ENCODE measurements at places on chromosomes 5 and 9.

- no peak for DNase-seq
These were observed 64.4 kb downstream of the SUSD1 start for GRCh38 chr9:112110777-112111113.

GRCh38 chr9:13446286-13446937 lies 166.9 kb upstream of the MPDZ start:
- DNase-seq = no peak

- no peak for DNase-seq
These were observed 266.3 kb downstream of the PSAT1 start for GRCh38 chr9:78563269-78563668.

GRCh38 chr5:147381555-147381954 lies 128.3 kb downstream of the DPYSL3 start:
- no peak for DNase-seq

DNA sequence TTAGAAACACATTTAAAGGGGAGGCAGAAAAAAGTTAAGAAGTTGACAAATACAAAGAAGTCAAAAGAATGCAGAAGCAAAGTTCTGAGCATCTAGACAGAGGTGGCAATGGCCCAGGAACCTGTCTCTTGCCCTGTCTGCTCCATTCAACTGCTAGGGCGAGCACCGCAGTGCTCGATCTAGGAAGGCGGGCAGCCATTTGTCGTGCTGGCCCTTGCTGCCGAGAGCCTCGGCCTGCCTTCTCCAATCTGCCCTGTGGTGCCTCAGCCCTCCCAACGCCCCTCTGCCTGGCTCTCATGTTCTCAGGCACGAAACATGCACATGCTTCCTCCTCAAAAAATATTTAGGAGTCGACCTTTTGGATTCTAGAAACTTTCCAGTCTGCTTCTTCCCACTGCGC lies 42.2 kb downstream of the DDX31 start:
- no peak for DNase-seq

- DNase-seq = no peak
These were observed 16.7 kb upstream of the TERT start for GRCh38 chr5:1311439-1312055.

GRCh38 chr9:99690573-99690972 lies 131.1 kb upstream of the NR4A3 start:
- DNase-seq = no peak

DNA sequence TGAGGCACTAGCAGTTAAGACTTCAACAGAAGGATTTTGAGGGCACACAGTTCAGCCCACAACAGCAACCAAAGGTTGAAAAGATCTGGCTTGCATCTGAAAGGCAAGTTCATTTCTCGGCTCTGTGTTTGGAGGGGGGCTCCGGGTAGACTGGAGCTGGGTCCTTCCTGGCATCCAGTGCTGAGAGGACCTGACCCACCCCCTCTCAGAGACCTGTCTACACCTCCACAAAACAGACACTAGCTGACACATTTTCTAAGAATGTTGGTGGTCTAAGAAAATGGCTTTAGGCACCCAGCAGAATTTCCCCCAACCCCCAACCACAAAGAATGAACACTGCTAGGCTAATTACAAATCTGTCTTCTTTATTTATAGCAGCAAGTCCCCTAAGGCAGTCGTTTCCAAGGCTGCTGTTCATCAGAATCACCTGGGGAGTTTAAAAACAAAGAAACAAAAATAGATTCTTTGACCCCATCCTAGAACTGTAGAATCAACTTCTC lies 6.2 kb upstream of the PTCH1 start:
- no peak for DNase-seq

Measured in neuronal stem cell (in vitro differentiated cells).